Stimulated activated CD4-positive, alpha-beta T cell treated with anti-CD3 and anti-CD28 coated beads, Interleukin-1b, Interleukin-23, amount 100 ng/mL, for 1 hour (primary cell): ENCODE measurements at places on chromosomes 1 and 21.

- DNase-seq, result no peak
Measured at GRCh38 chr1:114828251-114828650, 26.4 kb upstream of the SYCP1 start.

DNA sequence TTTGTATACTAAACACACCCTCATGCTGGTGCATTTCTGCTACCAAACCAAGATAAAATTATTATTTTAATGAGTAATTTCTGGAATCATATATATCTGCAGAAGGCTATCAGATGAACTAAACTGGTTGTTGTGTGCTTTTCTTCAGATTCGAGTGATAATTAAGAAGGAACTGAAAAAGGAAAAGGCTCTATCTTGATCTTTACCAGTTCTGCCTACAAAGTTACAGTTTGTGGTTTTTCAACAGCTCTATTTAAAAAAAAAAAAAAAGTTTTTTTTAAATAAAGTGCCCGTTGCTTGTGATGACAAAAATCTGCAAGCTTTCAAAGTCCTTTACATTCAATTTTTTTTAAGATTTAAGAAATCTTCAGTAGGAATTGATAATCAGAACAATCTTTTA, 13.6 kb downstream of the DENND1B start:
- DNase-seq, result no peak

DNA sequence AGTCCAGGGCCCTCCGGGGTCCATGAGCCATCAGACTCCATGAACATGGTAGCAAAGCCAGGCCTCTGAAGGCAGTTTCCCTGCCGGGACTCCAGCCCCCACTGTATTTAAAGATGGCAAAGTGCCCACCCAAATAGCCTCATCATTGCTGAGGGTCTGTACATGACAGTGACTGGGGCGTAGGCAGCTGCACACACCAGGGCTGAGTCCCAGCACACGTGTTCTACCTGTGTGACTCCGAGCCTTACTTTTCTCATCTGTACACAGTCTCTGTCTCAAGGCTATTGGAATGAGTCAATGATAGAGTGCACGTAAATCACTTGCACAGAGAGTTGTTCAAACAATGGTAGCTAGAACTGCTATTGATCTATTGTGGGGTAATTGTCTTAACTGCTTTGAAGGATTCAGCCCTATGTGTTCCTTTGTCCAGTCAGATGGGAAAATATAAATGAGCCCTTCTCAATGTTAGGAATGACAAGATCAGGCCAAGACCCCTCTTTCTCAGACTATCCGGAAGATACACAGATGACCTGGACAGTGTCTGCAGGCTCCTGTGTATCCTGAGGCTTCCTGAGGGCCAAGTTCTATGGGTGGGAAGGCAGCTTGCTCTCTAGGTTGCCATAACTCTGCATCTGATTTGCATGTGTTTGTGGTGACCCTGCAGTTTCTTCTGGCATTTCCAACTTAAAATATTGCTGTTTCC, 48.9 kb downstream of the RASSF5 start:
- DNase-seq, result no peak

DNA sequence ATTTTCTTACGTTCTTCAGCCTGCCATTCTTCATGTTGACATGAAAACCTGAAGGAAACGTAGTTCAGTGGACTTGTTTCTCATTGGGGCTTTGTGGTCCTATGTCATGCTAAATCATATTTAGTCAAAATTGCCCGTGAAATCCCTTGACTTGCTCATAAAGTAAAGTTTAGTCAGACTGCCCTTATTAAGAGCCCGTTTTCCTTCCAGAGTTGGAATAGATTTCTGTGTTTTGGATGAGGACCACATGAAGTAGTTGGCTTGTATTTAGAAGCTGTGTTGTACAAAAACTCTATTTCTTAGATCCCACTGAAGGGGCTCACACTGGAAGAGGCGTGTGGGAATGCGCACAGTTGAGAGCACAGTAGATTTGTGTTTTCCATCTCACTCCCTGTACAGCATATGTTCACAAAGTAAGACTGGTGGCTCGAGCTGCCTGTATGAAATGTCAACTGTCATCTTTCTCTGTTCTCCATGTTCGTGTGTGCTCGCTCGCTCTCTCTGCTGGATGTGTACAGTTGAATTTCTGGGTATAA, 42.4 kb downstream of the CAMTA1 start:
- no peak for DNase-seq

GRCh38 chr1:213585402-213585801, 402.4 kb upstream of the PROX1 start:
- DNase-seq, result no peak

- DNase-seq, result no peak
Measured at GRCh38 chr1:192401825-192402224, 85.0 kb downstream of the RGS21 start.

DNA sequence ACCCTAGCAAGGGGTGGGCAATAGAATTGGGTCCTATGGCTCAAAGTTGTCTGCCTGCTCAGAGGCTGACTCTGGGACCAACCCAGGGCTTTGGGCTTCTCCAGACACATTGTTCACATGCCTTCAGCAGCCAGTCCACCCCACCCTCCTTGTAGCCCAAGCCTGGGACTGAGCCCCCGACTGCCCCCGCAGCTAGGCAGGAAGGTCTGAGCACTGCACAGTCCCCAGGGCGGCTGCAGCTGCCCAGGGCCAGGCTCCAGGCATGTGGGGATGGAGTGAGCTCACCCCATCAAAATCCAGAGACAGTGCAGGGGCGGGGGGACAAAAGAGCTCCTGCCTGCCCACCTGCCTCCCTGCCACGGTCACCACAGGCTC, 35.6 kb downstream of the HSPG2 start:
- DNase-seq, result no peak

- DNase-seq, result no peak
Measured at GRCh38 chr1:7573481-7573880, 197.6 kb upstream of the VAMP3 start.

DNA sequence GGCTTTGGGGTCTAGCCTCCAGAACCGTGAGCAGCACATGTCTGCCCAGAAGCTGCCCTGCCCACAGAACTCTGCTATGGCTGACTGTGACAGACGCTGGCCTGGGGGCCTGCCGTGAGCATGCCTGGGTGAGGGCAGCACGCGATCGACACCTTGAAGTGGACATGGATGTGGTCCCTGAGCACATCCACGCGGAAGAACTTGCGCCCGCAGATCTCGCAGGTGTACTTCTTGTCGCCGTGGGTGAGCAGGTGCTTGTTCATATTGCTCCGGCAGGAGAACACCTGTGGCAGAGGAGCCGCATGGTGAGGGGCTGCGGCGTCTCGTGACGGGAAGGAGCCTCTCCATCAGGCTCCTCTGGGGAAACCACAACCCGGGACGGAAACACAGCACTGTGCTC, 56.0 kb downstream of the PRDM15 start:
- DNase-seq, result no peak

GRCh38 chr21:33949516-33950430, 34.2 kb upstream of the ATP5PO start:
- DNase-seq, result no peak

- no peak for DNase-seq
Measured at GRCh38 chr1:152457071-152457470, 43.0 kb upstream of the CRNN start.

DNA sequence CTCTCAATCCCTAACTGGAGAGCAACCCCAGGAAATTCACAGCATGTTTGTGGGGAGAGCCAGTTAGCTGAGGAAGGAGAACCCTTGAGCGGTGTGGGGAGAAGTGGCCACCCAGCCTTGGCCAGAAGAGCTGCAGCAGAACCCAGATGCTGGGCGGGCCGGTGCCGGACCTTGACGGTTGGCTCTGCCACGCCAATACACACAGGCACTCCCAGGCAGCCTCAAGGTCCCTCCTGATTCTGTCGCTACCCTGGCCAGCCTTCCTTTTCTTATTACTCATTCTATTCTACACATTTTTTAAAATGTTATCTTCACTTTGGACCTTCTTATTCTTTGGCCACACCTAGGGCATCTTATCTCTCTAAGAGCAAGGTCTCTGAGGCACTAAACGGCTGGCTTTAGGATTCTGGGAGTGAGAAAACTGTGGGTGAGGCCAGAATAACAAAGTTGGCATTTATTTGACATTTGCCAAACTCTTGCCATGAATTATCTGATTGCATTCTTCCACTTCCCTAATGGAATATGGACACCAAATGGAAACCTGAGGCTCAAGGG, 50.4 kb upstream of the GPR37L1 start:
- no peak for DNase-seq

DNA sequence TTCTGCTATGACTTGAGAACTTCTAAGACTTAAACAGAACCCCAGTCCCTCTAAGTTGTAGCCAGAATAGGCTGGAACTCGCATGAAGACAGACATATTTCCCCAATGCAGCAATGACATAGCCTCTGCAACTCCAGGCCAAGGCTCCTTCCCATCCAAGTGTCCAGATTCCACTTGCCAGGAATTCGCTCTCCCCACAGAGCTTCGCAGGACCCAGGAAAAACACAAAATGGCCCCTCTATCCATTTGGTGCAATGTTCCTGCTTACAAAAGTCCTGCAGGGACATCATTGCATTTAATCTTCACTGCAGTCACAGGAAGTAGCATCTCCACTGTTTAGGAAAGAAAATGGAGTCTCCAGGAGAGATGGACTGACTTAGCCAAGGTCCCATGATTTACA, 147.5 kb upstream of the KLHDC7A start:
- no peak for DNase-seq

GRCh38 chr1:203746281-203746680, 18.7 kb upstream of the LAX1 start:
- no peak for DNase-seq

- DNase-seq, result no peak
Measured at GRCh38 chr1:163106364-163106987, 37.3 kb downstream of the RGS4 start.

GRCh38 chr21:32330784-32331311, 32.2 kb downstream of the MRAP start:
- DNase-seq, result no peak

- DNase-seq, result no peak
Measured at GRCh38 chr1:79497193-79497773, 490.8 kb upstream of the ADGRL4 start.

GRCh38 chr1:6971048-6971447, 185.8 kb downstream of the CAMTA1 start:
- DNase-seq, result no peak

GRCh38 chr1:247471445-247472016, 13.6 kb upstream of the OR2B11 start:
- DNase-seq, result no peak

DNA sequence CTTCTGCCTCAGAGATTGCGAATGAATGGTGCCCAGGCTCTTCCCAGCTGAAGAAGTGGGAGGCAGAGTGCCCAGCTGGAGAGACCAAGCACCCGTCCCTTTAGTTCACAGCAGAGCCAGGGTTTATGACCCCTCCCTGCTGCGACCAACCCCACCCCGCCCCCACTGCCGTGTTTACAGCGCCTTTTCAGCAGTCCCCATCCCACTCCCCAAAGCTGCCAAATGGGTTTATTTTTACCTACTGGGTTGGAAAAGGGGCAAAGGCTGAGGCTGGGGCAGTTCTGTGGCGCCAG, 23.6 kb downstream of the DYRK3 start:
- DNase-seq, result no peak

DNA sequence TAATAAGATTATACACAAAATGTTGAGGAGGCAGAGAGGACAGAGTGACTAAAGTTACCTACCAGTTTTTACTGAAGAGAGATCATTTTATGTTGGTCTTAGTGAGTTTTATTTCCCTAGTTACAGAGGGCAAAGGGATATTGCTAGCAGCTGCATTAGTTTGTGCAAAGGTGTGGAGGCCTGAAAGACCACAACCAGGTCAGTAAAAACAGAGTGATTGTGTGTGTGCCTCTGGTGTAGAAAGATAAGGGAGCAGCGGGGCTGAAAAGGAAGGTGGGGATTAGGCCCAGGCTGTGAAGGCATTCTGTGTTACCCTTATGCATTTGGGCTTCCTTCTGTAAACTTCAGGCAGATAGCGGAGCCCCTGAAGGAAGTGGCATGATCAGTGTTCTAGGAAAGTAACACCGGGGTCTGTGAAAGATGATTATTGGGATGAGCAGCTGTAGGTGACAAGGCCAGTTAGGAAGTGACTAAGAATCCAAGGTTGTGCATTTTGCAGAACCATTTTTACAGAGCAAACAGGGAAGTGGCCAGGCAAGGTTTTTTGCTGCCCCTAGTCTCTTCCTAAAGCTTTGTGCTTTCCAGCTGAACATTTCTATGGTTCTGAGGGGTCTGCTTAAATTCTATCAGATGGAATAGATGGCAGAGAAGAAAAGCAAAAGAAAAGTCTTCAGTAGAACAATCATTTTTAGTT, 3.7 kb downstream of the GADD45A start:
- DNase-seq, result no peak

- no peak for DNase-seq
Measured at GRCh38 chr1:108563808-108564207, 3.9 kb downstream of the EEIG2 start.

DNA sequence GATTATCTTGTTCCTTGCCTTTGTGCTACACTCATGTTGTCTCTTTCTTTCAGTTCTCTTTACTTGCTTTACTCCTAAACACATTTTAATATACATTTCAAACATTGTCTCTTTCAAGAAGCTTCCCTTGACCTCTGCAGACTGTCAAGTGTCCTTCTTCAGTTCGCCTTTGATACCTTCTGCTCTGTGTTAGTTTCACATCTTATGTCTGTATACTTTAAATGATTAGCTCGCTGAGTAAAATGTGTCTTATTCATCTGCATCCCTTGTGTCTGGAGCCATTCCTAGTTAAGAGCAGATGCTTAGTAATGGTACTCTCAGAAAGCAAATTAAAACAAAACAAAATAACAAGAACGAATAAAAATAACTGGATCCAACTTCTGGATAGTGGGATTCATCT, 303.3 kb downstream of the S1PR1 start:
- DNase-seq, result no peak

GRCh38 chr1:207838156-207839082, 72.5 kb downstream of the CD34 start:
- DNase-seq, result no peak

- no peak for DNase-seq
Measured at GRCh38 chr1:237134929-237135328, 92.9 kb downstream of the RYR2 start.

GRCh38 chr1:168514455-168514854, 29.3 kb downstream of the XCL2 start:
- no peak for DNase-seq

DNA sequence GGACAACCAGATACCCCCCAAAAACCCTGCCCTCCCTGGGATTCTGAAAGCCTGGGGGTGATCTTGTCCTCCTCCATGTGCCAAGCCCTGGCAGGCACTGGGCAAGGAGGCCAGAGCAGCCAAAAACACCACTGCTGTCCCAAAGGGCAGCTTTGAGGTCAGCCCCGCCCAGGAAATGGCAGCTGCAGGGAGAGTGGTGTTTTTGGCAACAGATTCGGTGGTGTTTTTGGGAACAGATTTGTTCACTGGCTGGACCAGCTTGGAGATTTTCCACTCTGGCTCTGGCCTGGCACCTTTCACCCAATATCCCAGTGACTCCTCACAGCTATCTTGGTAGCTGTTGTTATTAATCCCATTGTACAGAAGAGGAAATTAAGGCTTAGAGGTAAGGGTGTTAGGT, 34.7 kb downstream of the LRP8 start:
- no peak for DNase-seq

GRCh38 chr1:166865926-166866325, 10.1 kb downstream of the TADA1 start:
- no peak for DNase-seq

- no peak for DNase-seq
Measured at GRCh38 chr21:45405271-45405818, 380 bp downstream of the COL18A1 start.
